Nucleus accumbens (tissue), 56 donors: ENCODE measurements at places on chromosomes 2 and 18.

- no peak for DNase-seq
Observed at GRCh38 chr2:44970846-44971450, 29.4 kb downstream of the SIX3 start.

DNA sequence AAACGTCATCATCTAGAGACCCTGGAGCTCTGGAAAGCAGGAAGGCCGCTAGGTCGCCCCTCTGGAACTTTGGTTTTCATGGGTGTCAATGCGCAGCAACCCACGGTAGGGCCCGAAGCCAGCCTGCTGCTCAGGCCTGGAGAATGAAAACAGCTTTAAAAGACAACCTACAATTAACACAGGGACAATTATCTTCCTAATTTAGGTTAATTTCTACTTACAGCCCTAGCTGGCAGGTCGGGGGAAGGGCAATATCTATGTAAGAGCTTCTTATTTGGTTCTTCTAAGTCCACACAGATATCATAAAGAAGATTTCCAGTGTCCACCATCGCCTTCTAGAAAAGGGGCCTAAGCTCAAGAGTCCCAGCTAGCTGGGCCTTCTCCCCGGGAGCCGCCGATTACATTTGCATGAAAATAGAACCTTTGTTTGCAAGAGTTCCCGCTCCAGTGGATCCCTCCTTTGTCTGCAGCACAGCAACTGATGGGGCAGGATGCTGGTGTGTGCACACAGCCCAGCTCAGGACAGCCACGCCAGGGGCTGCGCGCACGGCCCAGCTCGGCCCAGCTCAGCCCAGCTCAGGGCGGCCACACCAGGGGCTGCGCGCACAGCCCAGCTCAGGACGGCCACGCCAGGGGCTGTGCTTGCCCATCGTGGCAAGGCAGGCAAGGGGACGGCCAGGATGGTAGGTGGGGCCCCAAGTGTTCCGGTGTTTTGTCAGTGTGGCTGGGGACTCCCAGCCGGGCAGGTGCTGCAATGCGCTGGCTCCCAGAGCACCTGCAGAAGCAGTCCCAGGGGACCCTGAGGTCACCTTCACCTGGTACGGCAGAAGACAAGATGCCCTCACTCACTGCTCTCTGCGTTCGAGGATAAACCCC lies 109.1 kb downstream of the HDAC4 start:
- DNase-seq: peak; percentile 55

DNA sequence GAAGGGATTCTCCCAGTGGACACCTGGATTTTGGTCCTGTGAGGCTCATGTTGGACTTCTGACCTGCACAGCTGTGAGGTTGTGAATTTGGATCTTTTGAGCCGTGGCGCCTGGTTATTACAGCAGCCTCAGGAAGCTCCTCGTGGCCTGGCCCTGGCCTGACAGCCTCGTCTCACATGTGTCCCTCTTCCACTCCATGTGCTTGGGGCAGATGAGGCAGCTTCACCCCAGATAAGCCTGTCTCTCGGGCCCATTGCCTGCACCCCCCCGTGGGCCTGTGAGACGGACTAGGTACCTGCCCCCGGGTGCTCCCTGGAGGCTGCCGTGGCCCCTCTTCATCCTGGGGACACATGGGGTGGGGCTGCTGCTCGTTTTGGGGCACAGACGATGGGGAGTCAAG lies 51.2 kb downstream of the CTDP1 start:
- no peak for DNase-seq

DNA sequence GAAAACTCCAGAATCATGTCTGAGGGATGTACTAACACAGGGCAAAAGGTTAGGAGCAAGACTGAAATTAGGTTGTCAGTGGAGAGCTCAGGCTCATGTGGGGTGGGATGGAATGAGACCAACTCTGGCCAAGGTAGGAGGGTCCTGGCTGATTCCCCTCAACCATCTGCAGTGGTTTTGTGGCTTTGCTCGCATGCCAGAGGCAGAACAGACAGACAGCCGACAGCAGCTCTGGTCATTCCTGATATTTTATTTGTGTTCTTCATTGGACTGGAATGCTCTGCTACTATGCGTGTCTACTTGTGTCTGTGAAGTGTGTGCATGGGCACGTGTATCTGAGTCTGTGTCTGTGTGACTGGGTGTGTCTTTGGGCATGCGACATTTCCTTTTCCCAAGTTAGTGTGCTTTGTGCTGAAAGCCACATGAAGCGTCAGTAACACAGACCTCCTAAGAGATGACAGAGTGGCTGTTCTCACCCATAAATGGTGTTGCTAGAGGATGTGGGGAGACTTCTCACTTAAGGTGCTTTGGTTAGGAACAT lies 239.5 kb downstream of the CNTNAP5 start:
- DNase-seq: no peak

- no peak for DNase-seq
Observed at GRCh38 chr18:66729442-66730239, 125.8 kb upstream of the CDH19 start.
